Putamen (tissue), 1 donor: ENCODE measurements at places on chromosomes 1 and 21.

- DNase-seq: no peak
Measured at GRCh38 chr1:201783058-201783457, 45.9 kb upstream of the IPO9 start.

DNA sequence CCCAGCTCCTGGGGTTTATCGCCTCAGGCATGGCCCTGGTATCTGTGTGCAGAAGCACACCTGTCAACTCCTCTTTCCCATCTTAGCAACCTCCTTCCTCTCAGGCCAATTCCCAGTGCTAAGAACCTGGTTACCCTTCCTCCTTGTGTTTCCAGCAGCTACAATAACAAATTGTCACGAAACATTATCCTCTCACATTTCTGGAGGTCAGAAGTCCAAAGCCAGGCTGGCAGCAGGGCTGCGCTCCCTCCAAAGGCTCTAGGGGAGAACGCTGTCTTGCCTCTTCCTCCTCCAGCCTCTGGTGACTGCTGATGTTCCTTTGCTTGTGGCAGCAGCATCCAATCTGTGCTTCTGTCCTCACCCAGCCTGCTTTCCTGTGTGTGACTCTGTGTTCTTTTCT lies 10.7 kb upstream of the MRPS14 start:
- no peak for DNase-seq

GRCh38 chr21:26421724-26422123 lies 151.4 kb downstream of the CYYR1 start:
- DNase-seq: no peak

DNA sequence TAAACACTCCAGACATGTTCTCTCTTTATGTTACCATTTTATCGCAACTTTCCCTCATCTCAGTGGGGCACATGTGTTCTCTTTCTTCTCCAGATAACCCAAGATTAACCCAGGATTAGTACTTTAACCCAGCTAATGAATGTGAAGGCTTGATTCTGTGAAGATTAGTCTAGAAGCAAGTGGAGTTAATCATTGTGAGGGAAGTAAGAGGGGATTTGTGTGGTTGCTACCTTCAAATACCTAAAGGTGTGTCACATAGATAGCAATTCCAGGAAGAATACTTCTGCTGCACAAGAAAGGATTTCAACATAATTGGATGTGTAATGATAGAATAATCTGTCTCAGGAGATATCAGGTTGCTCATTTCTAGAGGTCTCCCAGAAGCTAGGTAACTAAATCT lies 327.1 kb downstream of the PBX1 start:
- DNase-seq: no peak

DNA sequence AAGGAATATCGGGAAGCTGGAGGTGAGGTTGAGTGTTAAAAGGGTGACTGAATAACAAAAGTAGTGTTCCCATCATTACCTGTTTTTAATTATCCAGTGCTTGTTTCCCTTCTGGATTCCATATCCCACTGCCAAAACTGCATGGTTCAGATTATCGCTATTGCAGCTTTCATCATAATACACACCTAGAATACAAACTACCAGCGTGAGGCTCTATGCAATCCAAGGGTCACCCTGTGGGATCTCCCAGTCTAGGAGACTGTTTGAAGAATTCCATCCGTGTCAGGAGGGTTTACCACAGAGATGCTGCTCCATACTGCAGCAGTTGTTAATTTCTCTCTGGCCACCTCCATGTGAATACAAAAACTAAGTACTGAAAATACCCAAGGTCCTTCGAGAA lies 9.0 kb downstream of the CTSK start:
- DNase-seq: no peak

DNA sequence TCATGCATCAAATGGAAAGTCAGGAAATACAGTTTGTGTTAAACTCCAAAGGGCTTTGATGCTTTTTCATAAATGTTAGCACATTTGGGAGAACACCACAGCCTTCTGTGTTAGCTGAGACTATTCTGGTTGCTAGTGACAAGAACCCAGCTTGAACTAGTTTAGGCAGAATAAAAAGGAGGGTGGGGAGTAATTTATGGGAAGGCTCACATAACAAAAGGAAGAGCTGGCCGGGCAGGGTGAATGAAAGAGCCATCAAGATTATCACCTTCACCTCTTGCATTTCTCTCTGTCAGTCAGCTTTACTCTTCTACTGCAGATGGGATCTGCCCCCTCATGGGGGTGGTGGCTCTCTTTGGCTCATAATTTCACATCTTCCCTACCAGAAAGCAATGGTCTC lies 75.4 kb upstream of the VTCN1 start:
- no peak for DNase-seq

GRCh38 chr1:108615544-108615943 lies 45.3 kb downstream of the HENMT1 start:
- no peak for DNase-seq

- DNase-seq: peak; percentile 67
Measured at GRCh38 chr21:20882462-20883407, 115.5 kb upstream of the NCAM2 start.

DNA sequence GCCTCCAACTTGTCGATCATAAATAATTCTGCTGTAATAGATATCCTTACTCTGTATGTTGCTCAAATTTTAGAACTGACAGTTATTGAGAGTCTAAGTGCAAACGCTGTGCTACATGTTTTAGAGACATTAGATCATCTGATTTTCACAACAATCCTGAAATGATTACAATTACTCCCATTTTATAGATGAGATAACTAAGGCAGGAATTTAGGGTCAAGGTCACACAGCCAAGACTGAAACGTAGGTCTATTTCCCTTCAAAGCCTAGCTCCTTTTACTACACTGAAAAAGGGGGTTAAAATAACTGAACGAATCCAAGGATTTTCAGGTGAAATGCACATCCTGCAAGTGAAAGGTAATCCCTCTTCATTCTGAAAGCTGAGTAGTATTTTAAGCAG lies 2.7 kb upstream of the DCAF6 start:
- DNase-seq: no peak

DNA sequence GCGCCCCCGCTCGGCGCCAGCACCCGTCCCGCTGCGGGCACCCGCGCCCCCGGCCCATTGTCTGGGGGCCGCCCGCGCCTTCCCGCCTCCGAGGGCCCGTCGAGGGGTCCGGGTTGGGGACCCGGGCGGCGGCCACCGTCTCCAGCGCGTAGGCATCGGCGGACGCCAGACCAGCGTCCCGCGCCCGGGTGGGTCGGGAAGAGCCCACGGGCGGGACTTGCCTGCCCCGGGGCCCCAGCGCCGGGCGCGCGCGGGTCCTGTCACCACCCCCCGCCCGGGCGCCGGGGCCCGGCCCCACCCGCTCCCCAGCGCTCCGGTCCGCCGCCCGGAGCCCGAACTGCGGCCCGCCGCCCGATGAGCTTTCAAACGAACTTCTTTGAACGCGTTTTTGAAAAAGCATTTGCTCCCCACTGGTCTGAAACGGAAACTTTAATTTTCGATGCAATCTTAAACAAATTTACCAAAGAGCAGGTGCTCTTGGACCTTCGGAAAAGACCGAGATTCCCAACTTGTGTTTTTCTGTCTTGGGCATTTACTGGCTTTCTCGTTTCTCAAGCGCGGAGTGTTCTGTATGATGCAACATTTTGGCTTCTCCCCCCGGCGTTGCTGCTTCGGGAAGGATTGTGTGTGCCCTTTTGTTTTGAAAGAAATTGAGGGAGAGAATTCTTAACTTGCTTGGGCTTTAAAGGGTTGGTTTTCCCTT lies 615 bp downstream of the CLIC4 start:
- DNase-seq: peak; percentile 47

- no peak for DNase-seq
Measured at GRCh38 chr1:1006305-1007159, 6.6 kb upstream of the HES4 start.

DNA sequence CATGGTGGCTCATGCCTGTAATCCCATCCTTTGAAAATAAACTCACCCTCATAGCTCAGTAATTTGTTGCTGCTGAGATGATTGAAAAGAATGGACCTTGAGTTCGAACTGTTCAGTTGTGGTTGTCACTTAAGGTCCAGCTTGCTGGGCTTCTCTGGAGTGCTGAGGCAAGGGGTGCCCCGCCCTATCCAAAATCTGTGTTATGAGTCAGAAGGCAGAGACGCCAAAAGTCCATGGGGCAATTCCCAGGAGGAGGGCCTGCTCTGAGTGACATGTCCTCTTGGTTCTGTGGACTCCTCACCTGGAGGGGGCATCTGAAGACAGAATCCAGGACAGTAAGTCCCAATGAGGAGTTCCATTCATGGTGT lies 64.8 kb downstream of the MYOM3 start:
- no peak for DNase-seq

DNA sequence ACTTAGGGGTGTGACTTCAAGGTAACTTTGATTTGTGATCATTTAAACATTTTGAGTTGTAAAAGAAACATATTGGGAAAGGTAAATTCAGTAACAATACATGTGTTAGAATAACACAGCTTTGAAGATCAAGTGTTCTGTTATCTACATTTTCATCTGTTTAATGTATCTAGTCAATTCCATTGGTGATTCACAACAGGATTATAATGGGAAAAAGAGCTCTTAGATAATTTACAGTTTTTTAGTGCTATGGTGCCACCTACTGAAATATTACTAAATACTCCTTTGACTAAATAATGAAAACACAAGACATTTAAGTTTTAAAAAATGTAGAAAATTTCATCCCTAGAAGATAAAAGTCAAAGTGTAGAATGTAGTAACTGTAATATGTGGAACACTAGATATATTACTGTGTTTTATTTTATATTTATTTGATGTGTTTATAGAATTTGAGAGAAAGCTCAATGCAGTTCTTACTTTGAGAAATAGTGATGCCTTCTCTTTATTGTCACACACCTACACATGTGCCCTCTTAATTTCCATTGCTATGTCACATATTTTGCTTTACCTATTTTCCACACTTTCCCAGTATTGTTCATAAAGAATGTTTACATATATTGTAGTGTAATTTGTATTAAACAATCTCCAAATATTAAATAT lies 47.4 kb downstream of the PTPRC start:
- DNase-seq: no peak

GRCh38 chr1:73943270-73943669 lies 254.7 kb downstream of the LRRIQ3 start:
- no peak for DNase-seq

DNA sequence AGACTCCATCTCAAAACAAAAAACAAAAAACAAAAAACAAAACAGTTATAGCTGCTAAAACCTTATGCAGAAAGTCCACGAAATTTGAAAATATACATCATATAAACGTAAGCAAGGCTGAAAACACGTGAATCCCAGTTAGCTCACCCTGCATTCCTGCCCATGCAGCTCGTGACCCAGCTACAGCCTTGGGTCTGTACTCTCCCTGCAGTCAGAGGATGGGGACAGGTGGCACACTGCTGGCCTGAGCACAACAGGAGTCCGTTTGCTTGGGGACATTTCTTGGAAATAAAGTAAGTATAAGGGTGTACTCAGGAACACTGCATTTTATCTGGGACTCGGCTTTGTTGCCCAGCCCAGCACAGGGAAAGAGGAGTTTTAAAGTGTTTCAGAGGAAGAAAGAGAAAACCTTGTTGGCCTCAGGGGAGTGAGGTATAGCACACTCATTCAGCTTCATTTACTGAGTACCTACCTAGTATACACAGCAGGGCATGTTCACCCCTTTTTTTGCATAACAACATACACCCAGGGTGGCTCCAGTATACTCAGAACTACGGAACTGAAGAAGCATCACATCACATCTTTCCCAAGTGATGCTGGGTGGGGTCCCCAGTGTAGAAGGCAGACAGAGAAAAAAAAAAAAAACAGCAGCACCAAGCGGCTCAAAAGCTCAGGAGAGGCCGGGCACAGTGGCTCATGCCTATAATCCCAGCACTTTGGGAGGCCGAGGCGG lies 44.1 kb downstream of the CAPZB start:
- no peak for DNase-seq

- no peak for DNase-seq
Measured at GRCh38 chr1:116501125-116501869, 69.5 kb downstream of the CD58 start.

GRCh38 chr1:81329041-81329440 lies 471.7 kb upstream of the ADGRL2 start:
- no peak for DNase-seq
